ENCODE measurements at places on chromosomes 3 and 15. TPM values are rescaled to one million over a fixed set of nuclear protein-coding genes. Genes with fewer than 3 reads are reported as not detected.

Gene DPPA4
- not detected for total RNA-seq

Gene SLC12A1
- not detected for total RNA-seq

Gene RAB27A
- total RNA-seq: 19.6 TPM

Gene ACTRT3
- 5.6 TPM for total RNA-seq

Gene LSAMP
- under 0.01 TPM for total RNA-seq
